ENCODE measurements at places on chromosomes 1 and 21. TPM values are rescaled to one million over a fixed set of nuclear protein-coding genes. Genes with fewer than 3 reads are reported as not detected.

Gene TAF13
- 54.5 TPM for polyA plus RNA-seq

Gene PGBD5
- polyA plus RNA-seq, result 22.2 TPM

Gene RIPPLY3
- polyA plus RNA-seq, result not detected

Gene AK2
- polyA plus RNA-seq, result 99.0 TPM

Gene TTC24
- polyA plus RNA-seq, result 0.34 TPM

Gene SHISAL2A
- polyA plus RNA-seq, result not detected

Gene GCSAML
- 0.11 TPM for polyA plus RNA-seq

Gene LRRC8B
- polyA plus RNA-seq, result 3.8 TPM

DNA sequence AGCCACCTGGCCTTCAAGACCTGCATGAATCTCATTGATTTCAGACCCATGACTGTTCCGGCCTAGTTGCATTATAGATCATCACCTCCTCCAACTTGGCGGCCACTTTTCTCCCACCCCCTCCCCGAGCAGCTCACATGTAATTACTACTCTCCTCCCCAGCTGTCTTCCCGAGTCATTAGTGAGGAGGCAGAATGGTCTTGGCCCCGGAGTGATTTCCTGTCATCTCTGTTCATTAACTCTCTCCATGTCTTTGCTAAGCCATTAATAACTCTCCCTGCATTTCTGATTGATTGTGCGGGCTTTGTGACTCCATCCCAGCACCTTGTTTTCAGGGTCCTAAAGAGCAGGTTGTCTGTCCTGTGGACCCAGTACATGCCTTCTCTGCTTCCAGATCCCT is 75.6 kb upstream of the CNTN2 start:
- DNase-seq, result no peak

- DNase-seq, result peak; percentile 46
These were observed 2.5 kb downstream of the WLS start for GRCh38 chr1:68229650-68230483.

- no peak for DNase-seq
These were observed 61.9 kb downstream of the NIBAN1 start for GRCh38 chr1:184912392-184912791.

DNA sequence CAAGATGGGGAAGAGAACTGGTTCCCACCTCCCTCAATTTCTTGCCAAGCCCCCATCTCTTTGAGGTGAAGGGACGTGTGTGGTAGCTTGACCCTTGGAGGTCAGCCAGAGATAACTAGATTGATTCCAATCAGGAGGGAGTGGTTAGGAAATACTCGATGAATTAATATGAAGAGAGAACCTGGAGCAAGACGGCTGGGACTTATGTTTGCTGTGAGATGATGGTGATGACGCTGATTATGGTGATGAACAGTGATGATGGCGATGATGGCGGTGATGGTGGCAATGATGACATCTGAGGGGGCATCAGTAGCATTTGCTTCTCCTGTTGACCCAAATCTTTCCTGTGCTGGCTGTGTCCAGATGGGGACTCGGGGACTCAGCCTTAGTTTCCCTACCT is 724 bp downstream of the PADI1 start:
- no peak for DNase-seq

- no peak for DNase-seq
These were observed 37.3 kb upstream of the ZSWIM5 start for GRCh38 chr1:45243476-45244343.

GRCh38 chr1:16146279-16147155 is 9.4 kb downstream of the EPHA2 start:
- DNase-seq, result peak; percentile 80

- DNase-seq, result no peak
These were observed 122.9 kb upstream of the ARHGEF16 start for GRCh38 chr1:3331564-3331963.

- DNase-seq, result peak; percentile 68
These were observed 495 bp downstream of the PI4KB start for GRCh38 chr1:151326619-151327222.

DNA sequence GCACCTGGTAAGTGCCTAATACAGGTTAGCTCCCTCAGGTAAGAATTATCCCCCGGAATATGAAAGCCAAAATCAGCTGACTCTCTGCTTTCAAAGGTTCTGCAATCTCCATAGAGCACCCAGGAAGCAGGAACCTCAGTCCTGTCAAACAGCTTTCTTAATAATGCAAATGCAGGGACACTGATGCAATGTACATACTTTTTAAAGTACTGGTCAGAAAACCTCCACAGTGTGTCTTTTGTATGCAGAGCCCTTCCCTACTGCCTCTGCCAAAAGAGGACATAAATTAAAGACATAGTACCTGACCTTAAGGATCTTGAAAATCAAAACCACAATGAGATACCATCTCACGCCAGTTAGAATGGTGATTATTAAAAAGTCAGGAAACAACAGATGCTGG is 365.0 kb upstream of the KAZN start:
- DNase-seq, result no peak

GRCh38 chr1:153429266-153430165 is 13.2 kb downstream of the S100A7A start:
- DNase-seq, result no peak

DNA sequence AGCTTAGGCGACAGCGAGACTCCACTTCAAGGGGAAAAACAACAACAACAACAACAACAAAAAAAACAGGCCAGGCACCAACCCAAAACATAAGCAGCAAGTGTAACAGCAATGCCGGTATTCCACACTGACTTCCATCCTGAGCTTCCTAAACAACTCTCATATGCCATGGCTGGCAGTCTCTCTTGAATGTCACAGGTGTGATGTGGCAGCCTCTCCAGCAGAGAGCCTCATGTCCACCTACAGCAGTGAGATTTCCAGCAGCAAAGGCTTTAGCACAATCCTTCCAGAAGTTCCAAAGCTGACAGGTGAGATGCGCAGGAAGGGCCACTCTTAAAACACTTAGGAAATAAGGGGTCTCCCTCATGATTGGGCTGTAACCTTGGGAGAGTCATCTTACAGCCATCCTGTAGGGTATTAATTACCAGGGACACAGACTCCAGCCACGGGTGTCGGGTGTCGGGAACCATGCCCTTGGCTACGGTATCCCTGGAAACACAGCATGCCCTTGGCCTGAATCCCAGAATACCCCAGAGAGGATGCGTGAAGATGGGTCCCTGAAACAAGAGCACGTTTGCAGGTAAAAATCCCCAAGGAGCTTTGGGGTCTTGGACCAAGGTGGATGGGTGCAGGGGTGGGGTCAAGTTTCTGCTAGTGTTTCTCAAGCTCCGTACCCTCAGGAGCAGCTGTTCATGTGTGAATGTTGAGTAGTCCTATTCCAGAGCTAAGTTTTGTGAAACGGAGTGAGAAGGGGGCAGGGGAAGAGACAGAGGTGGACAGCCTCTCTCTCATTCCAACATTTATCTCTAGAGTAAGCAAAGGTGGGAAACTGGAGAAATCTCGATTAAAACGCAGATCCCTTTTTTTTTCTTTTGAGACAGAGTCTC is 31.4 kb downstream of the CLSTN1 start:
- no peak for DNase-seq

GRCh38 chr1:88609051-88609450 is 75.0 kb upstream of the PKN2 start:
- DNase-seq, result no peak

DNA sequence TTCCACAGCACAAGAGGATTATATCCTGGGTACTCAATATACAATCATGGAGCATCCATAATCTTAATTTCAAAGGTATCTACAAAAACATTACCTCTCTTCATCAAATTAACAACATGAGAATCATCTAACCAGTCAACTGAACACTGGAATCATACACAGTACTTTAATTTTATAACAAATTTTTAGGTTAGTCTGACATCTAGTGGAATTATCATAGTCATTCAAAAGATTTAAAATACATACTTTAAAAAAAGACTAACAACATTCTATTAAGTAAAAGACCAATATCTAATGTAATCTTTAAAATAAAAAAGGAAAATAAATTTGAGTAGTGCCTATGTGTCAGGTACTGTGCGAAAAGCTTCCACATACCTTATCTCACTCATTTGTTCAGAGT is 16.8 kb upstream of the SH3GLB1 start:
- DNase-seq, result no peak

DNA sequence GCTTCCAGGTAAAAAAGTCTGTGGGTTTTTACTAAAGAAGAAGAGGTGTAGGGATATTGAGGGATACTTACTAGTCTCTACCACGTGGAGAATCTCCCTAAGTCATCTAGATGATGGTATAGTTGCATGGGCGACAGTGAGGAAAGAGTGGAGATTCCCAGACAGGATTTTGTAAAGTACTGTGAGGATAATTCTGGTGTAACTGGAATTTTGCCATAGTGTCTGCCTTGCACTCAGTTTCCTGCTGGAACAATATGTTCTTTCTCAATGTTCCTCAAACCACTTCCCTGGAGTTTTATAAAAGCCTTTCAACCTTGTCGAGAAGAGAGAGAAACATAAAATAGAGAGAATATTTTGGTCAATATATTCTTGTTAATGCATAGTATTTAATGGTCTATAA is 95.1 kb upstream of the WLS start:
- DNase-seq, result no peak

DNA sequence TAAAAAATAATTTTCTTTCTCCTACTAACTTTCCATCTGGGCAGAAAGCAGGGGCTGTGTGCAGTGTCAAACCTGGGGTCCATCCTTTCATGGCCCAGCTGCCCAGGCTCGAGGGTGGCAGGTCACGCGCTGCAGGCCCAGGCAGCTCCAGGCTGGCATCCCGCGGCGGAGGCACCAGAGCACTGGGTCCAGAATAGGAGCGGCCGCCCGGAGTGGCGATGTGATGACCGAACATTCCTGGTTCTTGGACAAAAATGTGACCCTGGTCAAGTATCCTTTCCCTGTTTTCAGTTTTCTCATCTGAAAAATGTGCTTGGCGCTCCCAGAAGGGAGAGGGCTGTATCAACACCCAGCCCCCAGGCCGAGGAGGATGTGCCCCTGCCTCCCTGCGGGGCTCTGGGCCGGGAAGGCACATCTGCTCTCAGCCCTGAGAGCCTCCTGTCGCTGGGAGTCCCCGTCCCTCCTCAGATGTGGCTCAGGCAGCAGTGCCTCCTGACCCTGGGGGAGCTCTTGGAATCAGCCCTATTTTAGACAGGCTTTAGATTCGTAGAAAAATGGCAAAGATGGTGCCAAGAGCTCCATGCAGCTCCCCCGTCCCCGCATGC is 29.3 kb downstream of the SLX9 start:
- DNase-seq, result no peak

DNA sequence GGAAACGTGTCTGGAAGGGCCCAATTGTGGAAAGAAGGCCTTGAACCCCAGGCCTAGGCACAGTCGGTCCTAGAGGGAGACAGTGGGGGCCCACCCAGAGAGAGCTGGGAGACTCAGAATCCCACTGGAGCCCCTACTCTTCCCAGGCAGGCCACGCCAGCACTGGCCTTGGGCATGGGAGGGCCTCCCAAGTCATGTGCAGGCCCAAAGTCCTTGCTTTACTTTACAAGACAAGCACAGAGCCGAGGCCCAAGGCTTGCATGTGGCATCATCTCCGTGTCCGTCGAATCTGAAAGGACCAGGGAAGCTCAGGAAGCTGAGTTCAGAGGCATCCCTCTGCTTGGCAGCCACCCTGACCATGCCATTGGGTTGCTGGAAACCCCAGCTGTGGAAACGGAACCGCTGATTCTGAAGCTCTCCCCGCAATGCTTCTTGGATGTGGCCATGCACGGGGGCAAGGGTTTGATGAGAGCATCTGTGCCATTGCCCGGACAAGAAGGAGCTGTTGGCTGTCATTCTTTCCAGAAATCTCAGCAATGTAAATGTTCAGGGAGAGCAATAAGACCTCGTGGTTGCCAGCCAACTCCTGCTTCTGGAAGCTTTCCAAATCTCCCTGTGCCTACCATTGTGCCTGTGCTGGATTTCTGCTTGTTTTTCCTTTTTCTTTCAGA is 32.8 kb downstream of the ABCG1 start:
- no peak for DNase-seq

- no peak for DNase-seq
These were observed 468.7 kb upstream of the B3GALT2 start for GRCh38 chr1:193654951-193655735.

GRCh38 chr1:94514095-94514727 is 27.3 kb downstream of the F3 start:
- peak; percentile 7 for DNase-seq

DNA sequence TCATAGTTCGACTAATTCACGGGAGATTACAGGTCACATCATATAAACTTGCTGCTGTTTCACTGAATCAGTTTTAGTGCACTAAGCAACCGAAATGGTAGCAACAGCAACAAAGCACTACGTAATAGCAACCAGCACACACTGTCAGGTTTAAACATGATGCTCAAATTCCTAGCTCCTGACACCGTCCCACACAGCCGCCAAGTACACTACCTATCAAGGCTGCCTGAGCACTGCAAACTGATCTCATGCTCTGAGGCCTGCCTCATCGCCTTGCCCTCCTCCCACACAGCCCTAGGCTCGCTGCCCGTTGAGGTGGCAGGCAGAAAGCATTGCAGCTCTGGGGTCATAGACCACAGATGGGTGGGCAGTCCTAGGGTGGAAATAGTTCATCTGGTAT is 12.4 kb downstream of the LAMC2 start:
- DNase-seq, result no peak

DNA sequence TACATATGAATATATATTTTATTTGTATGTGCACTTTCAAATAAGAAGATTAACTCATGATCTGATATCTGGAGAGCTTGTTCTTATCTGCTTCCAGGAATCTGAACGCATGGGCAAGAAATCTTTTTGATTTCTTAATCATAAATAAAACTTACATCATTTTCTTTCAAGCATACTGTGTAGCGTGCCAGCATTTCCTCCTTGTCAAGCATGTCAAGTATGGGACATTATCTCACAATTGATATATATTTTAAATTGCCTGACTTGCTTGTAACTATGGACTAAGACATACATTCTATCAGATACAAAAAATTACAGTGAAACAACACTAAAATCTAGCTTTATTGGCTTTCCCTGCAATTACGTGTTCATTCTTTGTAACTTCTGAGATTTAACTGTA is 1128.2 kb downstream of the PLA2G4A start:
- no peak for DNase-seq

DNA sequence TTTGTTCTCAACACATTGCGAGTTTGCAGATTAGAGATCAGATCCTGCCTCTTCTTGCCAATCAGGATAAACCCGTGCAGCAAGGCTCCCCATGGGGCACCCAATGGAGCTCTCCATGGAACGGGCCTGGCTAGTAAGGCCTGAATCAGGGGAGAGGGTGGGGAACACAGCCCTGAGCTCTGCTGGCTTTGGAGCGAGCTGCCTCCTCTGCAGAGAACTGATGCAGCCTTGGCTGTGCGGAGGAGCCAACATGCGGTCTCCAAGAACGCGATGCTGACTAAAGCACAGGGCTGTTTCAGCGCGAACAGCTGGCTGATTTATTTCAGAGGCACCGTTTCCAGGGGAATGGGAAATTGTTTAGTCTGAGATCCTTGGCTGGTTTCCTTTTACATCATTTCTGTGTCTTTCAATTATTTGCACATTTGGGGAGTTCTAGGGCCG is 139.7 kb downstream of the TSEN15 start:
- DNase-seq, result peak; percentile 94

- no peak for DNase-seq
These were observed 30.0 kb downstream of the ADAMTS1 start for GRCh38 chr21:26815197-26815596.

- no peak for DNase-seq
These were observed 396.5 kb downstream of the SMYD3 start for GRCh38 chr1:246110343-246111219.

Data from muscle of arm (tissue), 14 donors.